ENCODE measurements at places on chromosomes 7 and 10.

GRCh38 chr7:107850643-107851042 is 40.3 kb upstream of the DLD start:
- DNase-seq = no peak

- no peak for DNase-seq
Measured at GRCh38 chr7:139946533-139946932, 116.2 kb downstream of the PARP12 start.

DNA sequence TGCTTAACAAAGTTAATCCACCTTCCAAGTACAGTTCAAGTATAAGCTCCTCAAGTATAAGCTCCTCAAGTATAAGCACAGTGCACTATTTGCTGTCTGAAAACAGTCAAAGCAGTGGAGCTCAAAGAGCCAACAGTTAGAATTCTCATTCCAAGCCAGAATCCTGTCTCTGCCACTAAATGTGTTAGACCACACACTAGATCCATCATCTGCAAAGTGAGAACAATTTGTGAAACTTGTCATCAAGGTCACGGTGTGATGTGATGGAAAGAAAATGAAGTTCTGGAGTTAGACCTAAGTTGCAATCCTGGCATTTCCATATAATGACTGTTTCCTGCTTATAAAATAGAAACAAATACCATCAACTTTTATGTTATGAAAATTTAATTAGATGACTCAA is 602.5 kb downstream of the TNS3 start:
- DNase-seq = no peak

GRCh38 chr7:154909241-154910105 is 93.5 kb downstream of the PAXIP1 start:
- no peak for DNase-seq

GRCh38 chr10:109047856-109048255 is 875.5 kb downstream of the XPNPEP1 start:
- no peak for DNase-seq
